Dermis blood vessel endothelial cell (primary cell): ENCODE measurements at places on chromosomes 3 and 15. TPM values are rescaled to one million over a fixed set of nuclear protein-coding genes. Genes with fewer than 3 reads are reported as not detected.

DNA sequence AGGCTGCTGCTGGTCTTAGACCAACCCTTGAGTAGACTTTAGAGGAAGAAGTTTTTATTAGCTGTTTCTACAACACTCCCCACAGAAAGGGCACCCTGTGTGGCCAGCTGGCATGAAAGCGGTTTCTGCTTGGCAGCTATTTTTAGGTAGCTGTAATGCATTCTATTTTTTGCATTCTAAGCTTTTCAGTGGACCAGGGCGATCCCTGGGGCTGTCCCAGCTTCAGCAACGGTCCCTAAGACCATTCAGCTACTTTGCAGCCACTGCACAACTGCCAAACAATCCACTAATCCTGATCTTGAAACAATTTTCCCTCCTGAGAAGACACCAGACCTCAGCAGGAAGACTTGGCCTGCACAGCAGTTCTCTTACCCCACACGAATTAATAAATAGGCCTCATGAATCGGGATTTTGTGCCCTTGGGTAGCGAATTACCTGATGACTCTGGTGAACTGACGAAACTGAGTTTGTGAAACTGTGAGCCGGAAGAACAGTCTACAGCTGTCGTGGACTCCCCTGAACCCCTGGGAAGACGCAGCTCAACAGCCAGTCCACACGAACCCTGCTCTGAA, 14.6 kb upstream of the TFRC start:
- no peak for DNase-seq

DNA sequence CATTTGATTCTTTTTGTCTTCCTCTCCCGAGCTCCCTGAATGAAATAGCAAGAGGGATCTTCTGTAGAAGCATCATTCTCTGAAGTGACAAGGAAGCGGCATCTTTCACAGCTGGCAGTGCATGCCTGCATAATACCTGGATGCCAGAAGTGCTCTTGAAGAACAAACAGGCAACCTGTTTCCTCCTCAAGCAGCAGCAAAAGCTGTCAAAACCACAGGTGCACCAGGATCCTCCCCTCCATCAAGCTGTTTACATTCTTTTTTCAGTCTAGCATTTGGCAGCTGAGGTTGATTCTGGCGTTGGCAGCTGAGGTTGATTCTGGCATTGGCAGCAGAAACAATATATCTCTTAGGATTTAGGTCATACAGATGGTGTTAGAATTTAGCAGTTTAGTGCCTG, 979.0 kb downstream of the TUSC7 start:
- no peak for DNase-seq

The CTXN2 gene
- total RNA-seq = not detected in 2 replicates

The ARHGAP11A gene
- total RNA-seq = 8.0 and 34.6 TPM in 2 replicates

DNA sequence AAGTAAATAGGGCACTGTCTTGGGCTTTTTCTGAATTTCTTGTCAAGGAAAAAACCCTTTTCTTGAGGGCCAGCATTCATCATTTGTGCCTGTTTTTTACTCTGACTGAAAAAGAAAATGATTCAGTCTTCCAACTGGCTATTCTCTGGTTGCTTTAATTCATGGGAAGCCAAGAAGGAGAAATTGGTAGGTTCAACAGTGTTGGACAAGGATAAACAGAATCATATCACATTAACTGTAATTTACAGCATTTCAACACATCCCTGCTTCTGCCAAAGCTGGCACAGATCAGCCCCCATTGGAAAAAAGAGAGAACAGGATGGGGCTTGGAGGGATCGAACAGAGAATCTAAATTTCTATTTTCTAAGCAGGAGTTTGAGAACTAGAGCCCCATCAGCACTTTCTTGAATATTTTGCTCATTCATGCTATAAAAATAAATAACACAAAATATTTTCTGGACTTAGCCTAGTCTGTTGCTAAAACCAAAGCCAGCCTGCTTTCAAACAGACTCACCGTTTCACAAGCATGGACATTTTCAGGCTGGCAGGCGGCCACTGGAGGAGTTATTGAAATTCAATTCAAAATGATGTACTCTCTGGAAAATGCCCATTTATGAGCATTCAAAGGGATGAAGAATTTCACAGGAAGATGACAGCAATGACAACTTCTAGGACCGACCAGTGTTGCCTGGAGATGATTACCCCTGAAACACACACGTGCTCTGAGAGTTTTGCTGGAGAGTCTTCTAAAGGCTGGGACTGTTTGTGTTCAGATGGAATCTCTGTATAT, 181.2 kb downstream of the WNT5A start:
- DNase-seq = no peak

DNA sequence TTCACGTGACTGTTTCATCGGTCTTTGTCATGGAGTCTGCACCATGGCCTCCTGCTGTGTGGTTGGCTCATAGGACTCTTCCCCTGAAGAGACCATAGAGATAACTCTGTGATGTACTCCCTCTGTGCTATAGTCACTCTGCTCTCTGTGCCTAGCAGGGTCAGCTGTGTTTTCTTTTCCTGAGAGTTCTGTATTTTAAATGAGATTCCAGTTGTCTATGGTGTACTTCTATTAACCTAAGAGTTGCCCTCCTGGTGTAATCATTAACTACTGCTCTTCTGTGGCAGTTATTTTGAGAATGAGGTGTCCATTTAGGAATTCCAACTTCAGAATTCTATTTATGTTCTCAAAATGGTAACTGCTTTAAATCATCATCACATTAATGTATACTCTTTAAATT, 114.5 kb upstream of the ARPP21 start:
- DNase-seq = no peak

GRCh38 chr3:31240466-31240865, 292.3 kb upstream of the STT3B start:
- DNase-seq = no peak

The DENND4A gene
- 27.6 and 41.5 TPM in 2 replicates for total RNA-seq
